NCI-H446 treated with DMSO at 0.1 percent for 48 hours (cell line): ENCODE measurements at places on chromosomes 6 and 20.

GRCh38 chr6:162960679-162961457 lies 233.1 kb downstream of the PACRG start:
- DNase-seq: no peak

DNA sequence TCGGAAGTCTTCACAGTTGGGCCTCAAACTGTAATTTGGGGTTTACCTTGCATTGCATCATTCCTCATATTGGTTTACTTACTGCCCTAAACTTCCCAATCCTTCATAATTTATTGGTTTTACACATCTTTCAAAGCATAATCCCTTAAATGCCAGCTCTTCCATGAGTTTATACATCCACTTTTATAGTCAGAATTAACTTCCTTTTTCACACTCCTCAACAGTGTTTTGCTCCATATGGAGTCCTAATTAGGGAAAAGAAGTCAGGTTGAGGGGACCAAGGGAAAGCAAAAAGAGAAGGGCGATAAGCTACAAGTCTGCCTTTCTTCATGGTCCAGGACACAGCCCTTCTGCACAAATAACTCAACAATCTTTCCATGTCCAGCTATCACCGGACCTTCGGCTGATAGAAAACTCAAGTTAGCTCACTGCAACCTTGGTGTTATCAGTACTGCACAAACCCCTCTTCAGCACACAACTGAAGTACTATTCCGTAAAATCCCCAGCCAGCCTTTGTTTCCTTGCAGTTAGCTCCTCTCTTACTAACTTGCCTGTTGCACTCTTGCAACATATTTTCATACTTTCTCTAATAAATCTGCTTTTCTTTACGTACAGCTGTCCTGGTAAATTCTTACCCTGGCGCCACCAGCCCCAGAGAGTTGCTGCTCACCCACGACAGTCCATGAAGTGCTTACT lies 2.0 kb downstream of the EEF1E1 start:
- no peak for DNase-seq

DNA sequence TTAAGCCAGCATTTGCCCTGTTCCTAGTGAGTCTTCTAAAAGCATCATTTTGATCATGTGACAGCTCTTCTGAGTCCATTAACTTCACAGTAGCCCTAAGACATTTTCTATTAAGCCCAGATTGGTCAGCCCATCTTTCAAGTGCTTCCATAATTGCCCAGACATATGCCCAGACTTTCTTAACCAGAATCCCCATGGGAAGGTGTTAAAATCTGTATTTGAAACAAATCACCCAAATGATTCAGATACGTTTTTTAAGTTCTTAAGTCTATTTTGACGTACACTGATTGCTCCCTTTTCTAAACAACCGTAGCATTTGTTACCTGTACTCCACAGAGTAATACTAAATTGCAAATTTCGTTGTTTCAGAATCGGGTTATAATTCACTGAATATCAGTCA lies 89.3 kb downstream of the BCAS1 start:
- DNase-seq: no peak

DNA sequence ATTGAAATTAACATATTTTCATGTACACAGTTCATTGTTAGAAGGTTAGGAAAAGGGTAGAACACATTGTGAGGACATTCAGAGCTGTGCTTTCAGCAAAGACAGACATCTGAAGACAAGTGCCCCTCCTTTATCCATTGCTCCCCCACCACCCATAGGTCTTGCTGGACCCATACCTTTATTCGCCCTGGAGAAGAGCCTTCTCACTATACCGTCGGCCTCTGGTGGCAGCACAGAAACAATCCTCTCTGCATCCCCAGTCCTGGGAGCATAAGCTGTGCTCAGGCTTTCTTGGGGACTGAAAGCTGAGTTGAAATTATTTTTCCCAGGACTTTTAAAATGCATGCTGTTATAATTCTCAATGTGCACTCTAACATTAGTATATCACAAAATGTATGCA lies 372.3 kb downstream of the EPHA7 start:
- DNase-seq: no peak

GRCh38 chr20:1895674-1896483 lies 672 bp downstream of the SIRPA start:
- DNase-seq: no peak
